Neural progenitor cell (in vitro differentiated cells): ENCODE measurements at places on chromosomes 7 and 10.

GRCh38 chr10:119023553-119023868, 6.0 kb upstream of the NANOS1 start:
- DNase-seq = no peak

DNA sequence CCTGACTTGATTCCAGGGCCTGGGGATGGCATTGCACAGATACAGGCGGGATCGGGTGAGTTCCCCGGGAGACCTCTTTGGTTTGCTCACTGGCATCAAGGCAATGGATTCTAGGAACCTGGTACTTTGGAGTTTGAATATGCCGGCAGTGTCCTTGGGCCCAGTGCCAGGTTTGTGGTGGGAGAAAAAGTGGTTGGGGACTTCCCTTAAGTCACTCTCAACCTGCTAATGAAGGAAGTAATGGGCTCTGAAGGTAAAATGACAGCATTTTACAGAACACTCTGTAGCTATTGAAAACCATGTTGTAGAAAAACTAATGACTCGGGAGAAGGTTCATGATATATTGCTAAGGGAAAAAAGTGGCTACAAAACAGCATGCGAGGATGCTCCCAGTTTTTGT, 129.9 kb downstream of the CFAP58 start:
- DNase-seq = no peak

DNA sequence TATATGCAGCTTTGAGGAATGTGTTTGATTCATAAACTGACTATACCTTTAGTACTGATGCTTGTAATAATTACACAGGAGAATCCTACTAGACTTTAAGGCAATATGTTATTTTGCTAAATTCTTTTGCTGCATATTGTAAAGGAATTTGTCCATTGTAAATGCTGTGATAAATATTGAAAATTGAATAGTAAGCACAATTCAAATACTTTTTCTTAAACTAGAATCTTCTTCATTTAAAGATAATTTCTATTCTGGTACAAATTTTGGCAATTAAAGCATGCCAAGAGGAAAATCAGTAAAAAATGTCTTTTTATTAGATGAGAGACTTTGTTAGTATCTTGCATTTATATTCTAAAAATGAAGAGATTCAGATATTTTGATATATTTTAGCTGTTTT, 45.4 kb downstream of the SMNDC1 start:
- no peak for DNase-seq

- DNase-seq = no peak
Measured at GRCh38 chr7:32574626-32575025, 79.3 kb downstream of the AVL9 start.

GRCh38 chr7:106358103-106358663, 73.4 kb upstream of the NAMPT start:
- DNase-seq = no peak

DNA sequence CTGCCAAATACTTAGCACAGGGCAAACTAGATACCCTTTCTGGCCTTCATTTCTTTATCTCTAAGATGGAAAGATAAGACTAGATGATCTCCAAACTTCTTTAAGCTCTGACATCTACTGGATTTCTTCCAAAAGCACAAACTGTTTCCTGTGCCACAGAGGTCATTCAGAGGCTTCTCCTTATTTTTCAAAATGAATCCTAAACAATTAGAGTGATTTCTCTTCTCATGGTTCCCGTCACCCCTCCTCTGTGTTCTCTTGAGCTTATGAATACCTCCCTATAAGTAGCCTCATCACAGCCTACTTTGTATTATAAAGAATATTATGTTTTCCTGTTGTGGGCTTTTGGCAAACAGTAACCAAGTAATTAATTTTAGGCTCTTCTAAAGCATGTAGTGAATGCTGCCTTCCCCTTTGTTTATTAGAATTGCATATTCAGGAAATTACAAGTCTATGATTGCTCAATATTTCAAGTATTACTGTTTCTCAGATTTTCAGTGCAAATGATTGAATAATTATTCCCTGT, 179.5 kb downstream of the REEP3 start:
- no peak for DNase-seq

- peak; percentile 79 for DNase-seq
Measured at GRCh38 chr7:4144811-4145510, 537.1 kb upstream of the FOXK1 start.

- DNase-seq = no peak
Measured at GRCh38 chr7:94761451-94761850, 105.5 kb upstream of the SGCE start.

DNA sequence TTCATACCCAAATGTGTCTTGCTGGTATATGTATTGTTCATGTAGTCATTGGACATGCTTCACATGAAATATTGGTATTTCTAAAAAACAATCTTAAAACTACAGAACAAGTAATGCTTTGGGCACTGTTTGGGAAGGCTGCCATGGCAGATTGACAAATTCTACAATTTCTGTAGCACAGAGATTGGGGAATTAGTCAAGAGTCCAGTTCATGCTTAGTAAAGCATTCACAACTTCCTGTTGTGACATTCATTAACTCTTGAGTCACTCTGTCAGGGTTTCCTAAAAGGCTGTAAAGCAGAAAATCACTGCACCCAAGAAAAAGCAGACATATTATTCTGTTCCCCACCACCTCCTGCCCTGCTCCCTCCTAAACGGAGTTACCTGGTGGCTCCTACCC, 398.9 kb downstream of the PHTF2 start:
- no peak for DNase-seq

- DNase-seq = no peak
Measured at GRCh38 chr10:116082206-116082605, 190.8 kb downstream of the GFRA1 start.

- no peak for DNase-seq
Measured at GRCh38 chr10:43404704-43405084, 4.3 kb downstream of the HNRNPF start.

GRCh38 chr7:27066148-27066547, 29.7 kb downstream of the HOXA1 start:
- DNase-seq = no peak

DNA sequence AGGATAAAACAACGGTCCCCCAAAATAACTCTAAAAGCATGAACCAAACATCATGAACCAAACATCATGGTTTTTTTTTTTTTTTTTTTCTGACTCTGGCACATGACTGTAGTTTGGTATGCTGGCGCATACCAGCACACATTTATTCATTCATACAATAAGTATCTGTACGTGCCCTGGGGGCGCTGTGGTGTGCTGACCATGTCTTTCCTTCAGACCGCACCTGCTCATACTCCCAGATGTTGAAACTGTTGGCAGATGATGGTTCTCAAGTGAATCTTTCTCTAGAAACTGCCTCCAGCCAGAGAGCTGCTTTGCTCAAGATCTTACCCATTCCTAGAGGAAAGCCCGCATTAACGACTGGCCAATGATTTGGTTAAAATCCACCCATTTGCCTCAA, 114.7 kb upstream of the ANKRD30A start:
- DNase-seq = no peak

DNA sequence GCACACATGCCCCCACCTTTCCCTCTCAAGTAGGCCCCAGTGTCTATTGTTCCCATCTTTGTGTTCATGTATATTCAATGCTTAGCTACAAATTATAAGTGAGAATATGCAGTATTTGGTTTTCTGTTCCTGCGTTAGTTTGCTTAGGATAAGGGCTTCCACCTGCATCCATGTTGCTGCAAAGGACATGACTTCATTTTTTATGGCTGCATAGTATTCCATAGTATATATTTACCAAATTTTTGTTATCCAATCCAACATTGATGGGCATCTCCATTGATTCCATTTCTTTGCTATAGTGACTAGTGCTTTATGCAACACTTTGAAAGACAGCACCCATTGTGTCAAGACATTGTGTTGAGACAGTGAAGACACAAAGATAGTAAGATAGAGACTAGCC, 19.0 kb upstream of the ABCB4 start:
- DNase-seq = no peak

- peak; percentile 62 for DNase-seq
Measured at GRCh38 chr10:15427843-15428414, 56.8 kb upstream of the FAM171A1 start.

DNA sequence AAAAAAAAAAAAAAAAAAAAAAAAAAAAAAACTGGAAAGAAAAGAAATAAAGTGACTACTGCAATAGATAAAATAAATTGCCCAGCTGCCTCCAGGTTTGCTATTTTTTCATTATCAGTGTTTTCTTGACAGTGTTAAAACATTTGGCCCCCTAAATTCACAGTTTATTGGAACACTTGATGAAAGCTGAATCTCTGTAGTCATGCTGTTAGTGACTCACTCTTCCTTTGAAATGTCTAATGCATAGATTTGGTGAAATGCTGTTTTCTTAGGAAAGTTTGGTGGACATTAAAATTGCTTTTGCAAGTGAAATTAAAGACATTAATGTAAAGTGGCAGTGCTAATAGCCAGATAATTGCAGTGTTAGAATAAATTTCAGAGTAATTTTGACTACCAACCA, 785.2 kb downstream of the NRG3 start:
- no peak for DNase-seq

DNA sequence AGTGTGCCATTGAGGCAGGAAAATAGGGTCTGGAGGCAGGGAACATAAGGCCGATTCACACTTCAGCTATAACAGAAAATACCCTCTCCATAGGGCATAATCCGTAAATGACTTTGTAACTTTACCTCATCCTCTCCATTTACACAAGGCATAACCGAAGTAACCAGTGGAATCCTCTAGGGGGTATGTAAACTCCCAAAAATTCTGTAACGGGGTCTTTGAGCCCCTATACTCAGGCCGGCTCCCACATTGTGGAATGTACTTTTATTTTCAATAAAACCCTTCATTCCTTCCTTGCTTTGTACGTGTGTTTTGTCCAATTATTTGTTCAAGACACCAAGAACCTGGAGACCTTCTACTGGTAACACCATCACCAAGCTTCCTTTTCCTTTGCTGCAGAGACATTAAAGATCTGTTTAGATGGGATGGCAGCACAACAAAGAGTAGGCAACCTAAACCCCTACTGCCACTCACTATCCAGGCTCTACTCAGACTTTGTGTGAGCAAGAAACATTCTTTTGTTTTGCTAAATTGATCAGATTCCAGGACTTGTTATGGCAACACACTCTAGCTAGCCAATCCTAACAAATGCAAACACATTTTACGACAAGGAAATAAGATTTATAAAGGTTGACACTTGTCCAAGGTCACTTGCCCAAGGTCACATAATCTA, 99.3 kb downstream of the DGKI start:
- no peak for DNase-seq

- DNase-seq = no peak
Measured at GRCh38 chr10:114473776-114474175, 69.5 kb upstream of the AFAP1L2 start.
